NCI-H226 (cell line): ENCODE measurements at places on chromosomes 7 and 10.

DNA sequence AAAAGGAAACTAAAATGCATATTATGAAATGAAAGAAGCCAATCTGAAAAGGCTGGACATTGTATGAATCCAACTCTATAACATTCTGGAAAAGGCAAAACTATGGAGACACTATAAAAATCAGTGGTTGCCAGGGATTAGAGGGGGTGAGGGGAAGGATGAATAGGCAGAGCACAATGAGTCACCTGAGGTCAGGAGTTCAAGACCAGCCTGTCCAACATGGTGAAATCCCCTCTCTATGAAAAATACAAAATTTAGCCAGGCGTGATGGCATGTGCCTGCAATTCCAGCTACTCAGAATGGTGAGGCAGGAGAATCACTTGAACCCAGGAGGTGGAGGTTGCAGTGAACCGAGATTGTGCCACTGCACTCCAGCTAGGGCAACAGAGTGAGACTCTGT, 324.8 kb upstream of the PHYHIPL start:
- no peak for DNase-seq

DNA sequence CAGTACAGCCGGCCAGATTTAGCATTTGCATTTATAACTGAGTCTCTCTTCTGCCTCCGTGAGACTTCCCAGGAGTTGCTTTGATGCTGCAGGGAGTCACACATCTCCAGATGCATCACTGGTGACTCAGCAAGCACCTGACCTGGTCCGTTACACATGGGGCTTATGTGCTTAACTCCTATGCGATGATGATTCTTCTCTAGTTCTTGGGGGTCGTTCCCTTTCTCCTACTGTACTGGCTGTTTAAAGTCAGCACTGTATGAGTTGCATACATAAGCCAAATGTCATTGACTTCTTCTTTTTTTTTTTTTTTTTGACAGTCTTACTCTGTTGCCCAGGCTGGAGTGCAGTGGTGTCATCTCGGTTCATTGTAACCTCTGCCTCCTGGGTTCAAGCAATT, 13.0 kb upstream of the AKR1E2 start:
- peak; percentile 65 for DNase-seq

GRCh38 chr10:34137955-34138354, 677.1 kb downstream of the PARD3 start:
- DNase-seq = no peak

GRCh38 chr10:132866601-132867381, 75.6 kb downstream of the CFAP46 start:
- no peak for DNase-seq

DNA sequence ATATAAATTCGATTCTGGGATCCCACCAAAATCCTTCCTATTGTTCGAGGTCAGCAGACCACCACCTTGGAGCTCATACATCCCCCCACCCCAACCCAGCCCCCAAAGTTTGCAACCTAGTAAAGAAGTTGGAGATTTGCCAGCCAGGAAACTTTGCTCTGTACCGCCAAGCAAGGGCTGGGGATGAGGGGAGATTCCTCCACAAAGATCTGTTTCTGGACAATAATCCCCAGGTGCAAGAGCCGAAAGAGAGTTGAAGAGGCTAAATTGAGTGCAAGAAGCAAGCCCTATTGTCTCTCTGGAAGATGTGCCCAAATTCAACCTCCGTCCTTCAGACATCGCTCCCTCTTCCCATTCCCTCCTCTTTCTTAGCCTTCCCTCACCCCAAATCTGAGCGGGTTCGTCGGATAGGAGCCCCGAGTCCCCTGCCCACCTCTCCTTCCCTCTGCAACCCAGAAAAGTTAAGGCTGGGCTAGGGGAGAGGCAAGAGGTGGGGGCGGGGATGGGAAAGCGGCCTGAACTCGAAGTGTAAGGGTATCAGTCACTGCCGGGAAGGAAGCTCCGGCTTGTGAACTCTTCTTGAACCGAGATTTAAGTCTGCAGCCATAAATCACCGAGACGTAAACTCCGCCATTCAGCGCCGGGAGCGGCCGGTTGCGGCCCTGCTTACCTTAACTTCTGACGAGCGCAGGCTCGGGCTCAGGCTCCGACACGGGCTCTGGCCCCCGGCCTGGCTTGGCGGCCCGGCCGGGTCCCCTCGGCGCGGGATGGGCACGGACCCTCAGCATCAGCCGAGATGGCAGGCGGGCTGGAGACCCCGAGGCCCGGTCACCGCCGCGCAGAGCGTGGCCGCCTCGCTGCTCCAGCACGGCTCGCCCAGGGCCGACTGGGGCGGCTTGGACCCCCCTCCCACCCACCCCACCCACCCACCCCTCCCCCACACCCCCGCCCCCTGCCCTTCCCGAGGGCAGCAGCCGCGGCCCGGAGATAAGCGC, 10.8 kb upstream of the HOXA2 start:
- peak; percentile 95 for DNase-seq

- DNase-seq = no peak
Observed at GRCh38 chr7:158959021-158959717, 102.8 kb downstream of the DYNC2I1 start.

- no peak for DNase-seq
Observed at GRCh38 chr7:12570534-12571461, at the start of gene SCIN. TSS of gene SCIN (plus strand) at chr7:12570720. CDS start at chr7:12570787, 67 bp downstream.

DNA sequence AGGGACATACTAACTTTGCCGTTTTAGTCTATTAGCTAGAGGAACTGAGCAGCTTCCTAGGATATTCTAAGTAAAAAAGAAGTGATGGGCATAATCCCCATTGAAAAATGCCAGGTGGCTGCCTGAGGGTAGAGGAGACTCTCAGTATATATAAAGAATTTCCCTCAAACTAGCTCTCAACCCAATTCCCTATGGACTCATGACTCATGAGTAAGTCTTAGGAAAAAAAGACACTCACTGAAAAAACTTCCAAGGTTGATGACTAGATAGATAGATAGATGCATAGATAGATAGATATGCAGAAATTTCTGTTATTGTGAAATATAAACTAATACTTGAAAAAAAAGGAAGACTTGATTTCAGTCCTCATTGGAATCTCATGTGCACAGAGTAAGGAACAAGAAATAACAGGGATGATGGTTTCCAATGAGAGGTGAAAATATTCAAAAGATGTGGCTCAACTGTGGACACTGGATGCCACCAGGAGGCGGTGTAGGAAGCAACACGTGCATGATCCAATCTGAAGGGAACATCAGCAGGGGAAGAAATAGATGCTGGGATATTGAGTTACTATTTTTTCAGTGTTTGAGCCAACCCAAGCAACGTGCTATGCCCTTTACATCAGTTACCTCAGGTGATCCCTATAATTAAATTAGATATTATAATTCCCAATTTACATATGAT, 711.0 kb upstream of the LRRTM3 start:
- no peak for DNase-seq

DNA sequence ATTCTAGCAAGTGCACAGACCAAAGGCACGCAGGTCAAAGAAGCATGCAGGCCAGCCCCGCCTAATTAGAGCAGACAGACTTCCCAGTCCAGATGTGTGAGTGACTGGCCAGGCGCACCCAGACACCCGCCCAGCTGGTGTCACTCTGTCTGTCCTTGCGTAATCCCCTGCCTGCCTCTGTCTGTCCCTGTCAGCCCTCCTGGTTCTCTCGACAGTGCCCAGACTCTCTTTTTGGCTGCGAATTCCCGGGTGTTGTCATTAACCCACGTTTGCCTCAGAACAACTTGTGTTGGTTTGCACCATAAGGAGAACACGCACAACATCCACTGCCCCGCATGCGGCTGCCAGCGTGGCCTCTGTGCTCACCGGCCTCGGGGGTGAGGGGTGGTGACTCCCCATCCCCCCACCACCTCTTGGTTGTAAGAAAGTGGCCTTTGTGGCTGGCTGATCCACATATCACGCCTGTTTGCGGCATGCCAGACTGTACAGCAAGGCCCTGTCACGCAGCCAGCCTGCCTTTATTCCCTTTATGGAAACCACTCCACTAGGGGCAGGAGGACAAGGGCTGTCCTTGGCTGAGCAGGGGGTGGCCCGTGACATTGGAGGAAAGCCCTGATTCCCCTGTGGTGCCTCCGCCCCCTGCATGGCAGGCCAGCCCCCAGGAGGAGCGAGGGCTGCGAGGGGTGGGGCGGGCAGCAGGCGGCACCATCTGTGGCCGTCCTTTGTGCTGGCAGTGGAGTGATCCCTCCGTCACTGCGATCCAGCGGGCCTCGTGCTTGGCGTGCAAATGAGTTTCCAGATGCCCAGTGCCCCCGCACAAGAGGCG, 72.8 kb upstream of the PPIF start:
- DNase-seq = no peak

- no peak for DNase-seq
Observed at GRCh38 chr10:13722747-13723653, 136.2 kb downstream of the PRPF18 start.

GRCh38 chr10:113450046-113450804, 102.6 kb upstream of the HABP2 start:
- DNase-seq = no peak

DNA sequence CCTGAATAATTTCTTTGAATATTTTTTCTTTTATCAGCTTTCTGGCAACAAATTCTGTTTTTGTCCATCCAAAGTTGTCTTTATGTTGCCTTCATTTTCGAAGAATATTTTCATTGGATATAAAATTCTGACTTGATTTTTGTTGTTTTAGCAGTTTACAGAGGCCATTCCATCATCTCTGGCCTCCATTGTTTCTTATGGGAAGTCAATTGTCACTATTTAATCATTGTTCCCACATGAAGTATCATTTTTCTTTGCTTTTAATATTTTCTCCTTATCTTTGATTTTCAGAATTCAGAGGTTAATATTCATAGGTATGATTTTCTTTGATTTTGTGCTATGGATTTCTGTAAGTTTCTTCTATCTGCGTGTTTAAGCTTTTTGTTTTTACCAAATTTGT, 512.6 kb downstream of the LRMDA start:
- DNase-seq = no peak

- no peak for DNase-seq
Observed at GRCh38 chr10:15096661-15097010, 519 bp upstream of the RPP38 start.

DNA sequence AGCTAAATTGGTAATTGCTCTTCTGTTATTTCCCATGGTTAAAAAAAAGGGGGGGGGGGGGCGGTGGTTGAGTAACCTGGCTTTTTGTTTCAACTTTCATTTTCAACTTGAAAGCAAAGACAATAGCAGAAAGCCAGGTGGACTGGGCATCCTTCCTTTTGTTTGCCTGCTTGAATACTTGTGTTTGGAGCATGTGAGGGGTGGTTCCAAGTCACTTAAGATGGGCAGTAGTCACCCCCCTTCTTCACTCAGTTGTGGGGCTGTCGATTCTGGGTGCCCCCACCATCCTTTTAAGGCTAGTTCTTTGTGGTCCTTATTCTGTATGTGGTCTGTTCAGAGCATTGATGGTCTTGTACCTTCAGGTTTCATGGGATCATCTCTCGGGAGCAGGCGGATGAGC, 165.6 kb upstream of the PRR15 start:
- DNase-seq = no peak

DNA sequence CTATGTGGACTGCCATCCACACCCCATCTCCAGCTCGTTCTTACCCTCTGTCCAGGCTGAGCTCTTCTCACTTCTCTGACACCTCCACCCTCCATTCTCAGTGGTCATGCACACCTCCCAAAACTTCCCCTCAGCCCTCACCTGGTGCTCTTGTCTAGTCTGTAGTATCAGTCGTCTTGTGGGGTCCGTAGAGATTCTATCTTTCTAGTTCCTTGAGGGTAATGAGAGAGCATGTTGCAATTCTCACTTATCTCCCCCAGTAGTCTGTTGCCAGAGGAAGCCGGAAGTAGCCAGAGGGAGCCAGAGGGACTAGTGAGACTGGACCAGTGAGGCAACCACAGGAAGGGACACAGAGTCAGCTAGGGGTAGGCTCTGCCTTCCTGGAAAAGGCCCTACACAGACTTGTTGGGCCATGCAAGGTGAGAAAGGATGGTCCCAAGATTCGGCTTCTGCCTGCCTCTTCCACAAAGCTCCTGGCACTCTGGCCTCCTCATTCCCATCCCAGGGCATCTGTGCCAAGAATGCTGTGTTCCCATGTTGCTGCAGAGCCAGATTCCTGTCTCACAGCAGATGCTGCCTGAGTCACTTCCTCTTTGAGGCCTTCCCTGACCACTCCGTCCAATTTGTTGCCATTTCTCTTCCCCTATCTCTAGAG, 50.6 kb upstream of the DUSP5 start:
- peak; percentile 93 for DNase-seq
